ENCODE measurements at places on chromosomes 6 and 20. TPM values are rescaled to one million over a fixed set of nuclear protein-coding genes. Genes with fewer than 3 reads are reported as not detected.

ELOVL2 gene
- 0.16 TPM for total RNA-seq

ID1 gene
- 62.3 TPM for total RNA-seq

DNA sequence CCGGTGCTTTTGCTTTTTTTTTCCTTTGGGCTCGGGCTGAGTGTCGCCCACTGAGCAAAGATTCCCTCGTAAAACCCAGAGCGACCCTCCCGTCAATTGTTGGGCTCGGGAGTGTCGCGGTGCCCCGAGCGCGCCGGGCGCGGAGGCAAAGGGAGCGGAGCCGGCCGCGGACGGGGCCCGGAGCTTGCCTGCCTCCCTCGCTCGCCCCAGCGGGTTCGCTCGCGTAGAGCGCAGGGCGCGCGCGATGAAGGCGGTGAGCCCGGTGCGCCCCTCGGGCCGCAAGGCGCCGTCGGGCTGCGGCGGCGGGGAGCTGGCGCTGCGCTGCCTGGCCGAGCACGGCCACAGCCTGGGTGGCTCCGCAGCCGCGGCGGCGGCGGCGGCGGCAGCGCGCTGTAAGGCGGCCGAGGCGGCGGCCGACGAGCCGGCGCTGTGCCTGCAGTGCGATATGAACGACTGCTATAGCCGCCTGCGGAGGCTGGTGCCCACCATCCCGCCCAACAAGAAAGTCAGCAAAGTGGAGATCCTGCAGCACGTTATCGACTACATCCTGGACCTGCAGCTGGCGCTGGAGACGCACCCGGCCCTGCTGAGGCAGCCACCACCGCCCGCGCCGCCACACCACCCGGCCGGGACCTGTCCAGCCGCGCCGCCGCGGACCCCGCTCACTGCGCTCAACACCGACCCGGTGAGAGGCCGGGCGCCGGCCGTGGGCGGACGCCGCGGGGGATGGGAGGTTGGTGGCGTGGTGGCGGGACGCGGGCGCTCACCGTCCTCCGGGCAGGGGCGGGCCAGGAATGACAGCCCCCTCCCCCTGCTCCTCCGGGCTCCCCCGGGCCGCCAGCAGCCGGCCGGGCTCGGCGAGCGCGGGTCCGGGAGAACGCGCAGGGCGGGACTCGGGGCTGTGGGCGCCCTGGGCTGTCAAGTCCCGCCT, 606 bp downstream of the ID4 start:
- DNase-seq: peak; percentile 37

AGER gene
- total RNA-seq: 0.16 TPM

DOP1A gene
- 32.5 TPM for total RNA-seq

BPIFB4 gene
- total RNA-seq: not detected

- peak; percentile 60 for DNase-seq
Measured at GRCh38 chr20:46568570-46569129, 18.2 kb upstream of the OCSTAMP start.

TTLL9 gene
- 0.41 TPM for total RNA-seq

Data from fibroblast of the aortic adventitia (primary cell).